ENCODE measurements at places on chromosomes 12 and 14.

DNA sequence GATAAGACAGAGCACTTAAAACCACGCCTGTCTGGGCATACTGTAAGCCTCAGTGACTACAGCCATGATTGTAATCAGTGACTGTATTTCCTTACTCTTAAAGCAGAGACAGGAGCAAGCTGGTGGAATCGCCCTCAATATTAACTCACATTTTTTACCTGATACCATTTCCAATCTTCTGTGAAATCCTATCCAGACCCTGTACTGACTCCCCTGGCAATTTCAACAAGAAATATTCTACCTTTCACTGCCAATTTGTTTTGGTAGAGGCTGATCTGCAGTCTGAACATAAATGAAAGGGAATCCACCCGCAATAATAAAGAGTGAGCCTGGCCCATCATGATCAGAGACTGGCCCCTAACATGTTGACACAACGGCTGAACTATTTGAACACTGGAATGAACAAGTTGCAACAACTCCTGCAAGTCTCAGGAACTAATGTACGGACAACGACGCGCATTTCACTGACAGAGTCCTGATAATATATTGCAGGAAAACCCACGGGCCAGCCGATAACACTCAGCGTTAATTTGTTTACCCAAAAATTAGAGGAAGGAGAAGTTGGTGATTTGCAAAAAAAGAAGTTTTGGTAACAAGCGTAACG, 195.5 kb upstream of the BTG1 start:
- DNase-seq: no peak

GRCh38 chr14:91843437-91843836, 23.9 kb downstream of the TC2N start:
- DNase-seq: no peak

- DNase-seq: no peak
Measured at GRCh38 chr12:127238107-127238506, 1028.9 kb upstream of the TMEM132C start.

- DNase-seq: no peak
Measured at GRCh38 chr14:22650960-22651521, 6.9 kb upstream of the OR6J1 start.

DNA sequence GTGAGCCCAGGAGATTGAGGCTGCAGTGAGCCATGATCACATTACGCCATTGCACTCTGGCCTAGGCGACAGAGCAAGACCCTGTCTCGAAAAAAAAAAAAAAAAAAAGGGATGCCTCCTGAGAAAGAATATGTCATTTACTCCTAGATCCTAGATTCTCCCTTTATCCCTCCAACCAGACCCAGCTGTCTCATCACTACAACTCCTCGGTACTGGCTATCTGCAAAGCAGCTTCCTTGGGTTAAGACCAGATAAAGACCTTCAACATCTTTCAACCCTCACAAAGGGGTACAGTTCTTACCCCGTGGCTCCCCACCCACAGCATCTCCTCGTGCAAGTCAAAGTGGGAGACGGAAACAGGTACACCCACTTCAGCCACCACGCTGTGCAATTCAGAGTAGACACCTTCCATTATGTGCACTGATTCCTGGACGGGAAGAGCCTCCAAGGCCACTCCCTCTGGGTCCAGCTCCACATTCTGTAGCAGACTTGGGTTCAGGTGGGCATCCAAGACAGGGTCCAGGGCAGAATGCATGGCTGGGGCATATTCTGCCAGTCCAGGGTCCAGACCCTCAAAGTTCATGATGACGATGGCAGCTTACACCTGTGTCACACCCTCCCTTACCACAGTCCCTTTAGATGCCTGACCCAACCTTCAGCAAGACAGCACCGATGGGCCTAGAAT, 1.1 kb downstream of the PAN2 start:
- DNase-seq: no peak

DNA sequence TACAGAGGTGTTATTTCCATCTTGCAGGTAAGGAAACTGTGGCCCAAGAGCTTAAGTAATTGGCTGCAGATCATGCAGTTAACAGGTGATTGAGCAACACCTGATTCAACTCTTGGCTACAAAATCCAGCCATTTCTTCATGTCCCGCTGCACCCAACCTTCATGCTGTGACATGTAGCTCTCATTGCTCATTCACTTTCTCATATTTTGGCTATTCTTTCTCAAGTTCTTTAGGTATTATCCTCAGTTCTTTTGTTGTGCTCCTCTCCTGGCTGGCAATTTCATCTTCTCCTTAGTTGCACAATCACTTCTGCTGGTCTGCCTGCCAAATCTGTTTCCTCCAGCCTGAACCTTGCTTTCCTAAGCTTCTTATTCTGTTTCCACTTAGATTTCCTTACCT, 300.8 kb downstream of the SSPN start:
- no peak for DNase-seq

- DNase-seq: no peak
Measured at GRCh38 chr14:91410771-91411536, 6.7 kb downstream of the CCDC88C start.

DNA sequence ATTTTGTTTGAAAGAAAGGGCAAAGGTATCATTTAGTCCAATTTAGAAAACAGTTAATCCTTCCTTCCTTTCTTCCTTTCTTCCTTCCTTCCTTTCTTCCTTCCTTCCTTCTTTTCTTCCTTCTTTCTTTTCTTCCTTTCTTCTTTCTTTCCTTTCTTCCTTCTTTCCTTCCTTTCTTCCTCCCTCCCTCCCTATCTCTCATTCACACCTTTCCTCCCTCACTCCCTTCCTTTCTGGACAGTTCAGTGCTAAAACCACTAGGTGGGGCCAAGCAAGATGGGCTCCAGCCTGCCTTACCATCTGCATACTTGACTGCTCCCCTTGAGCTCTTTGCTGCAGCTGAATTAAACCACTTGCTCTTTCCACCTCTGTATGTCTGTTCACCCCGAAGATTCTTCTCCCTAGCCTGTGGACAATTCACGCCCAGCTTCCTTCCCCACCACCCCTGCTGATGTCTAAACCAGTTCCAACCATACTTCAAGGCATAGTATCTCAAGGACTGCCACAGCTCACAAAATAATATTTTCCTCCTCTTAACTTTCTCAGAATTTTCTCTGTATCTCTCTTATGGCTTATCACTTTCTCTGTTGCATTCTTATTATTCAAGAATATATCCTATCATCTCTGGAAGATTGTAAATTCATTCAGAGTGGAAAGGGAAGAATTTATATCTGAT, 78.0 kb downstream of the DBX2 start:
- no peak for DNase-seq

DNA sequence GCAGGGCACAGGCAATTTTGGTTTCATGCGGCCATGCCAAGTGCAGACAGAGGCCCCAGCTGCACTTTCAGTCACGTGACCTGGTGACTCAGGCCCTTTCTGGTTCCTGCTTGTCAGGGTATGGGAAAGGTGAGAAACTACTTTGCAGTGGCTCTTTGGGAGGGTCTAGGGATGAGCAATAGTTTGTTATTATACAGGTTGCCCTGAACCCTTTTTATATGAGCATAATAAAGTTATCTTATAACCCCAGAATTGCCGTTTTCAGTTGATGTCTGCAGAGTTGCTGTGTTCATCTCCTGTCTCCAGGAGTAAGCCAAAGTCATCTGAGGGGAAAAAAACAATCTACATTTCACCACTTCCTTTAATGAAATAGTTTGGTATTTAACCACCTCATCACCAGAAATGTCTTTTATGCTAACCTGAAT, 30.9 kb upstream of the EMP1 start:
- DNase-seq: peak; percentile 62

- DNase-seq: no peak
Measured at GRCh38 chr12:56801661-56802622, 38.8 kb downstream of the HSD17B6 start.

- no peak for DNase-seq
Measured at GRCh38 chr14:82398256-82398655, 864.6 kb upstream of the SEL1L start.

DNA sequence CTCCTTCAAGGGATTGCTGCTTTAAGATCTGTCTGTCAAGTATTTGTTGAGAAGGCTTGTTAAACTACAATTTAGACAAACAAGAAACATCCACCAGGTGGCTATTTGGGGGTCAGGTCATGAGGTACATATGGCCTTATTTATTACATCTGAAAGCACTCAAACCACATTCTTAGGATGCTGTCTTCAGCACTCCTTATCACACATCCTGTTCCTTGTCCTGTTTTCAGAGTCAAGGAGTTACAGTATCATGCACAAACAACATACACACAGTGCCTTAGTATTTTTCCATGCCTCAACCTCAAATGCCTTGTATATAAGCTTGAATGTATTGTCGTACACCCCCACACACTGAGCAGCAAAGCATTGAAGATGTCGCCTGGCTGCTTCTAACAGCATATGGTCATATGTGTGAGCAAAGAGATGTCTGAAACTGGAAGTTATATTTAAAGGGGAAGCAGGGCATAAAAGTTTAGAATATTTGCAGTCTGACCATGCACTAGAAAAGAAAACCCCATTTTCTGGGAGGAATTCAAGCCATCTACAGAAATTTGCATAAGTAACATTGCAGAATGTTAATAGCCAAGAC, 83.8 kb downstream of the KCNMB4 start:
- DNase-seq: no peak

All from activated T-helper 9 cell treated with anti-CD3 and anti-CD28 coated beads, Interleukin-2, amount 50 U/mL, for 16 hours (primary cell).